ENCODE measurements at places on chromosomes 7 and 10.

GRCh38 chr10:97454330-97455036 lies 8.5 kb downstream of the ZDHHC16 start:
- peak; percentile 85 for ATAC-seq

- ATAC-seq: no peak
Measured at GRCh38 chr7:35286986-35287385, 33.1 kb upstream of the TBX20 start.

DNA sequence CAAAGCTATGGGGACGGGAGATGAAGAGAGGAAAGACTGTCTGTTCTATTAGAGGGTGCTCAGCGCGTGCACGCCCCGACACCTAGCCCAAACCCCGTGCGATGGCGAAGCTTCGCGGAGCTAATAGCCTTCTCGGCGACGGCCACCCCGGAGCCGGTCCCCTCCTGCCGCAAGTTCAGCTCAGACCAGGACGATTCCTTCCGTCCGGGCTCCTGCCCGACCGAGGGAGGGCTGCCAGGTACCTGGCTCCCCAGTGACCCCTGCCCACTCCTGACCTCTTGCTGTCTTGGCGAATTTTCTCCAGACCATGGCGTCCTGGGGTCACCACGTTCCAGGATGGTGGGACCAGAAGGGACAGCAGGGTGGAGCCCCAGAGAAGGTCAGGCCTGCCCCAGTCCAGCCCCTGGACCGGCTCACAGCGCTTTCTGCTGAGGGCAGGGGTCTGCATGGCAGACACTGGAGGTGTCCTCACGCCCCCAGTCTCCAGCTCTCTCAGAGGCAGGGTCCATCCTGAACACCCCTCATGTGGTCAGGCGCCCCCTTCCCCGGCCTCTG lies 36.7 kb downstream of the UNCX start:
- no peak for ATAC-seq

DNA sequence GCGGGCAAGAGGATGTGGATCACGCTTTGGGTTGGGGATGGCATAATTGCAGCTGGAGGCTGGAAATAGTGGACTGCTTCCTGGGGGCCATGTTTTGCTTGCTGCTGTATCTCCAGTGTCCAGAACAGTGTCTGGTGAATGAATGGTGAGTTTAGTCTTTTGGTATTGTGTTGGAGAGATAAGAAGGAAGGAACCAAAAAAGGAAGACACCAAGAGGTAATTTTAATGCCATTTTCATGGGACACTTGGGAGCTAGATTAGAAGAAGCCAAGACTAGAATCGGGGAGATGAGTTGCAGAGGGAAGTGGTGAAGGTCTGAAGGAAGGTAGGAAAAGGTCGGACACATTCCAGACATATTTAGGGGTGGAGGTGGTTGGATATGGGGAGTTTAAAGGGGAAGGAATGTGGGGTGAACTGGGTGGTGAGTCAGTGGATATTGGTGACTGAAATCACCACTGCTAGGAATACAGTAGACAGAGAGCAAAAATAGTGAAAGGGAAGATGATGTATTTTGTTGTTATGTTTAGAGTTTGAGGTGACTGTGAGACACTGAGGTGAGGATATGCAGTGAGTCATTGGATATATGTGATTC lies 76.7 kb downstream of the CCNY start:
- ATAC-seq: peak; percentile 65

GRCh38 chr7:106744563-106745091 lies 83.7 kb upstream of the CCDC71L start:
- ATAC-seq: no peak

DNA sequence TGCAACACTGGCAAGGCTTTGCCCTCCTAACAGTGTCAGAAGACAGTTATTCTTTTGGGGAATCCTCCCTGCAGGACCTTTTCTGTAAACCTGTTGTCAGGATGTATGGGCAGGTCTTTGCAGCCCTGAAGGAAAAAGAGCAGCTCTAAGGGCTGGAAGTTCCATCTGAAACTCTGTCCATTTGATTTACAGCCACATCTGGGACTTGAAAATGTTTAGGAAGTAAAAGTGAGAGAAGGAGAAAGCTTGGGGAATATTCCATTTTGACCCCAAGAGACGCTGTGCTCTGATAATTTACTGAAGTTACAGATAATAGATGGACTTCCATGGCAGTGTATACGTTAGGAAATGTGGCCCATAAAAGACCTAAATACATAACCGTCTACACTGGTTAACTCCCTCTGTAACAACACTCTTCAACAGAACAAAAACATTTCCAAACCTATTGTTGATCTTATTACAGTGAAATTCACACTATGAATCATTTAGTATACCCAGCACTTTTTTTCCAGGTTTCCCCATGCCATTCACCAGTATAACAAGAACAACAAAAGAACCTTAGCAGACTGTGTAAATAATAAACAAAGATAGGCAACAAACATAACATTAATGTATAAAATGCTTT lies 89.1 kb downstream of the KIAA1549 start:
- no peak for ATAC-seq

DNA sequence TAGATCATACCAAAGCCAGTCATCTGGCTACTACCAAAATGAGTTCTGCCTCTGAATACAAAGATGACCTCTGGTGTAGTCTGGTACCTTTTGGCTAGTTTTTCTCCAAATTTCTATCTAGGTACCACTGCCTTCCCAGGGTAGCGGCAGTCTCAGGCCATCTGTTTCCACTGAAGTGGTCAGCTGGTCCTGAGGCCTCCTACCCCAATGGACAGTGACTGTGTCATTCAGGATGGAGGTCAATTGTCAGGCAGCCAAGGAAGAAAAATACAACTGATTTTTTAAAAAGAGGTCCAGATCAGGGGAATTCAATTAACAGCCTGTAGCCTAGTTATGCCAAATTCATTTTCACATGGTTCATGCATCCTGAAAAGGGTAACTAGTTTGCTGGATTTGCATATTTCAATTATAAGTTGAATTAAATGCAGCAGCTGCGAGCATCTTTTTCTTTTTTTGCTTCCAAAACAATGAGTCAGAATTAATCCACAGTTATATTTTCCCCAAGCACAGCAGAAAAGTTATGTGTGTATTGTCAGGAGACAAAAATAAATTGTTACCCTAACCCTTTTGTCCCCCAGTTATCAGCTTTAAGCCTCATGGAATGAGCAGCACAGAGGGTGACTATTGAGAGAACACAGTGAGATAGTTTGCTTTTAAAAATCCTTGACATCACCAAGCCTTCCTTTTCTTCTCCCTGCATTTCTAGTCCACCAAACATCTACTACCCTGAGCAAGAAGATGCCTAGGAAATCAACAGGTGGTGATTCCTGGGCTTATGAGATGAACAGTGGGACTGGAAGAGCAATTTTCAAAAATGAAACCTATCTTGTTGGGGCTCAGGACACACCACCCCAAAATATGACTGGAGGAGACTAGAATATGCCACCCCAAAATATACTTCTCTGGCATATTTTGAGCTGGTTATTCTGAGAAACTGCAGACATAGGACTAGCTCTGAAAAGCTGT lies 27.7 kb downstream of the BCCIP start:
- no peak for ATAC-seq

DNA sequence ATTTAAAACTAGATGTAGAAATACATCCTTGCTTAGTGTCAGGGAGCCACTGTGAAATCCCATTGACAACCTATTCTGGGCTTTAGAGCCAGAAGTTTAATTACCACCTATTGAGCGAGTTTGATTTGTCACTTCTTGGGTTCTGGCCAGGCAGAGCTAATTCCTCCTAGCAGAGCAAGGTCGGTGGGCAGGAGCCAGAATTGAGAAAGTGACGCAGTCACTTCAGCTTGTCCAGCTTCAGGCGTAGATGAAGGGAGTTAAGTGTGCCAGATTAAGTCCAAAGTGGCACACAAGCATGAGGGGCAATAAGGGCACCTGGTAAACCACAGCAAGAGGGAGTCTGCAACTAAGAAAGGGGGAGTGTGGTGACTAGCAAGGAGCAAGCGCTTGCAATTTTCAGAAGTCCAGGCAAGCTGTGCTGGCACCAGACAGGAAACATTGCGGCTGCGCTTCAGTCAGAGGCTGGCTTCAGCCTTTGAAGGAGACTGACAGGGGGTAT lies 119.4 kb downstream of the ST7 start:
- ATAC-seq: no peak

GRCh38 chr10:130193493-130194193 lies 57.5 kb downstream of the GLRX3 start:
- ATAC-seq: no peak

DNA sequence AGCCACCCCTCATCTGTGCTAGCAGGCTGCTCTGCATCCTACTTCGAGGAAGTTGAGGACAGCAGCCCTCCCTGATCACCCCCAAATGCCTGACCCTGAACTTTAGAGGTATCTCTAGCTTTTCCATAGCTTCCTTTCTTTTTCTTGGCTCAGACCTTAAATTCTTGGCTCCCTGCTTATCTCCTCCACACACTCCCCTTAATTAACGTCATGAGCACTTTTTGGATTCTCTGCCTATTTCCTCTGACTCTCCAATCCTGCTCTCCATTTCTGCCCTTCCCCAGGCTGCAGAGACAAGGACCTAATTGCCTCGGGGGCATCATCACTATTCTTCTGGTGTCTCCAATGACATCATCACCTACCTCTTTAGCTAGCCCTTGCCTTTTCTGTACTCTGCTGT lies 40.8 kb upstream of the SEC61G start:
- no peak for ATAC-seq

GRCh38 chr7:88377434-88377833 lies 70.7 kb upstream of the STEAP4 start:
- no peak for ATAC-seq

GRCh38 chr10:1454951-1455350 lies 282.4 kb downstream of the ADARB2 start:
- ATAC-seq: no peak

DNA sequence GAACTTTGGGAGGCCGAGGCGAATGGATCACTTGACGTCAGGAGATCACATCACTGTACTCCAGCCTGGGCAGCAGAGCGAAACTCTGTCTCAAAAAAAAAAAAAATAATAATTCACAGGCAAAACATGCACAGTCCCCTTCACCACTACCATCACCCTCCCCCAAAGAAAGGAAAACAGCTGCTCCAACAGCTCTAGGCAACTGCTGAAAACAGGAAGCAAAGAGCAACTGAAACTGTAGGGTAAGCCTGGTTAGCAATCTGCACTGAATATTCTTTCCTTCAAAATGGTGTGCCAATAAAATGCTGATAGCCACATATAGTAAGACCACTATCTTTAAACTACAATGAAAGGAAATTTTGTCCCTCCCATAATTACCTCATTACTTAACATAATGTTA lies 11.8 kb downstream of the NT5C2 start:
- ATAC-seq: no peak

DNA sequence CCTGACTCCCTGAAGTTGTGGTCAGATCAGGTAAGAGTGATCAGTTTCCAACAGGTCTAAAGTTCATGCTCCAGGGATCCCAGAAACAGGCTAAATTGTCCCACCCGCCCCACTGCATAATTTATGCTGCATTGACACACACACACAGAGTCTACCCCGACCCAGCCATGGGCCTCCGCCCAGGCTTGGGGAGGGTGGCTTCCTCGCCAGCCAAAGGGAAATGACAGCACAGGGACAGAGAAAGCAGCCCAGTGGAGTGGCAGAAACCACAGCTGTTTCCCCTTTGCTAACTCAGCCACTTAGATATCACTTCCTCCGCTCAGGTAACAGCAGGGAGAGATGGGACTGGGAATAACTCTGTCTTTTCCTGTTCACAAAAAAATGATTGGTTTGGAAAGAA lies 9.4 kb downstream of the SH3PXD2A start:
- peak; percentile 74 for ATAC-seq

DNA sequence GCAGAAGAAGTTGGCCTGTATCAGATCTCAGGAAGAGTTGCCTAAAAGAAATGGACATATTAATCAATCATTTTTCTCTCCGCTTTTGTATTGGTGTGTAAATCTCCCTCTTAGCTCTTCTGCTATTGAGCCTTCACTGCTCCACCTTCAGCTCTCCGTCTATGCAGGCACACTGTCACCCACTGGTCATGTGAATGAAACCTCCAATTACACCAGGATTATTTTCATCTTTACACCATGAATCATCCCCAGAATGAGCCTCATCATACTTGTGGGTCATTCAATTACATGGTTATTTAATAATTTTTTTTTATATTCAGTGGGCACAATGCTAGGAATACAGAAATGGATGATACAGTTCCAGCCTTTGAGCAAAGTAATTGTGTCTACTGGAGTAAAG lies 92.6 kb downstream of the LRRC4 start:
- no peak for ATAC-seq

GRCh38 chr10:93473804-93474472 lies 8.2 kb downstream of the MYOF start:
- no peak for ATAC-seq

DNA sequence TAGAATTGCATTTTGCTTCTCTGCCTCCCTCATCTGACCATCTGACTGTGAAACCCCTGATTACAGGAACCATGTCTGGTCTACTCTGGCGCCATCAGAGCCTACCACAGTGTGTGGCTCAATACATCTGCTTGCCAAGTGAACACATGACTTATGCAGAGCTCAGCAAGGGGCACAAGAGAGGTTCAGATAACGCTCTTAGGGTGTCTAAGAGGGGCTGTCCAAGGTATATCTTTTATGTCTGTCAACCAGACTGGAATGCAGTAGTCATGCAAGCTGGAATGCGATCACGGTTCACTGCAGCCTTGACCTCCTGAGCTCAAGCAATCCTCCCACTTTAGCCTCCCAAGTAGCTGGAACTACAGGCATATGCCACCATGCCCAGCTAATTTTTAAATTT lies 10.3 kb upstream of the RRP12 start:
- no peak for ATAC-seq

DNA sequence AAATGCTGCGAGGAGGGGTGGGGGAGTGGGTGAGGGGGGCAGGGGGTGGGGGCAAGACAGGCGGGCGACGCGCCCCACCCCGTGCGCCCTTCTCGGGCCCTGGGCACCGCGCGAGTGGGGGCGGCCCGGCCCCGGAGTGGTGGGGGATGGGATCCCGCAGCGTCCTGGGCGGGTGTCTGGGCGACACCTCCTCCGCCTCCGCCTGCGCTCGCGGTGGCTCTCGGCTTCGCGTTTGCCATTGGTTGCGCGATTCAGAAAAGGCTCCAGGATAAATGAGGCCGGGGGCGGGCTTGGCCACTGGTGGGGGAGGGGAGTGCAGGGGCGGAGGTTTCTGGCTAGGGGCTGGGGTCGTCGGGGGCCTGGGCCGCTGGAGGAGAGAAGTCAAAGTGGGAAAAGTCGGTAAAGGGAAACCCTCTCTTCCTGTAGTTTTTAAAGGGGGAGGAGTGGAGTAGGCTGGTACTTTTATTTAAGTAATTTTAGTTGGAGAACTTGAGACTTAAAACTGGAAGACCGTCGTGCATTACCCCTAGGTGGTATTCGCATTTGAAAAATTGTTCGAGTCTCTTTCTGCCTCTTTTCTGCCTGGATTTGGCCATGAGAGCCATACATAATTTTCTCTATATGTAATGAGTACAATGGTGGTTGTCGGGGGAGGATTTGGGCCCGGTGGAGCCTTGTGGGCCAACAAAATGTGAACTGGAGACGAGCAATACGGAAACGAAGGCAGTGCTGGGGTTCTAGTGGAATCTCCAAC lies 992 bp upstream of the IGF2BP3 start:
- no peak for ATAC-seq

GRCh38 chr7:114419441-114420272 lies 5.0 kb downstream of the FOXP2 start:
- no peak for ATAC-seq

GRCh38 chr7:93690021-93690420 lies 115.5 kb upstream of the CALCR start:
- ATAC-seq: no peak

- ATAC-seq: no peak
Measured at GRCh38 chr7:50362712-50363282, 58.3 kb downstream of the IKZF1 start.
